GM12892 (cell line): ENCODE measurements at places on chromosomes 5 and 9.

GRCh38 chr5:150442699-150443080 lies 6.8 kb downstream of the RPS14 start:
- no peak for DNase-seq

GRCh38 chr9:124010303-124010664 lies 1.3 kb upstream of the LHX2 start:
- DNase-seq = no peak

- no peak for DNase-seq
These were observed 1.7 kb upstream of the PTGER4 start for GRCh38 chr5:40678026-40678425.

- no peak for DNase-seq
These were observed 131.6 kb upstream of the MAP3K1 start for GRCh38 chr5:56683733-56684132.

DNA sequence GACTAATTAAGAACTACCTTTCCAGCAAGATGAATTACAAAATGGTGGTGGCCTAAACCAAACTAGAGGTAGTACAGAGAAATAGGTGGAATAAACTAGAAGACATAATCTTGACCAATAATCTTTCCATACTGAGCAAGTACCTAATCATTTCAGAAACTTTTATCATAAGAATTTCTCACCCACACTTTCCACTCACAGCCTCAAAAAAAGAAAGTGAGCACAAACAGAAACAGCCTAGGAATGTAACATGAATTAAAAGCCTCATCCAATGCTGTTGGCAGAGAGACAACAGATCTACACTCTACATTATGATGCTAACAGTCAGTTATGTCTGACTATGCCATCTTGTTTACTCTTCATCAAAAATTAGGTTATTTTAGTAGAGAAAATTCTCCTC lies 1.3 kb downstream of the RNF38 start:
- DNase-seq = no peak

DNA sequence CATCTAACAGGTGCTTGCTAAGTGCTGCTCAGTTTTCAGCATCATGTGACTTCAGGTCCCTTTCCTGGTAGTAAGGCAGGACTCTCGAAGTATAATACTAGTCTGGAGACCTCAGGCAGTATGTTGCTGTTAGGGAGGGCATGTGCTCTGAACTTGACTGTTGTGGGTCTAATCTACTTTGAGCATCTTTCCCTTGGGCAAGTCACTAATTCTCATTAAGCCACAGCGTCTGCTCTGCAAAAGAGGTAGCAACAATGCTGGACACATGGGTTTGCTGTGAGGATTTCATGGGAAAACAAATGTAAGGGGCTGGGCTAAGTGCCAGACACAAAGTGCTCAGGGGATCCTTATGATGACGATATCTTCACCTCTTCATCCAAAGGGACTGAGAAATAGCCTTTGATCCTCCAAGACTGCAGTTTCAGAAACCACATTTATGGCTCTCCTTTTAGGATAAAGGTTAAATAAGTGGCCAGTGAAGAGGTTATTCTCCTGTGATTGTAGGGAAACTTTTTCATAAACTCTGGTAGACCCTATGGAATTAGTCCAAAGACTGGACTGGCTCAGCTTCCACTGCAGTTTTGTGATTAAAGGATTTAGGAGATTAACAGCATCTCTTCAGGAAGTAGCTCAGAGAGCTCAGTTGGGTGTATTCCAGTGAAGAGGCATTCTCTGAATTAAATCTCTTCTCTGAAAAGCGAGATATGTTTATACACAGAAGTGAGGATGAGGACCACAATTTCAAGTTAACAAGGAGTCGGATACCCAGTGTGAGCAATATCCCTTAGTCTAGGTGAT lies 216.6 kb downstream of the SGCD start:
- DNase-seq = no peak

GRCh38 chr5:16179936-16180788 lies 571 bp upstream of the MARCHF11 start:
- no peak for DNase-seq

- DNase-seq = no peak
These were observed 236.1 kb downstream of the PAPPA start for GRCh38 chr9:116389541-116390302.

DNA sequence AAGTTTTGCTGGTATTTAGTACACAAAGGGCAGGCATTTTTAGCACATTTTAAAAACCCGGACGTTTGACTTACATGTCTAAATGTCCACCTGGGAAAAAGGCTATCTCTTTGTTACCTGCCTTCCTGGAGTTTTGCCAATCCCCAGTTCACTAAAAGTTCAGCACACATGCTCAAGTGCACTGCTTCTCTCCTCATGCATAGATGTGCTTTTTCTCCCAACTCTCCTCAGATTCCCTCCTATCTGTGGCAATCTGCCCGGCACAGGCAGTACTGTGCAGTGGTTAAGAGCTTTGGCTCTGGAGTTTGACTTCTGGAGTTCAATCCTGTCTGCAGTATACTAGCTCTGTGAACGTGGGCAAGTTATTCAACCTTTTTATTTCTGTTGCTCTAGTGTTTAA lies 8.3 kb upstream of the CCNO start:
- DNase-seq = no peak

DNA sequence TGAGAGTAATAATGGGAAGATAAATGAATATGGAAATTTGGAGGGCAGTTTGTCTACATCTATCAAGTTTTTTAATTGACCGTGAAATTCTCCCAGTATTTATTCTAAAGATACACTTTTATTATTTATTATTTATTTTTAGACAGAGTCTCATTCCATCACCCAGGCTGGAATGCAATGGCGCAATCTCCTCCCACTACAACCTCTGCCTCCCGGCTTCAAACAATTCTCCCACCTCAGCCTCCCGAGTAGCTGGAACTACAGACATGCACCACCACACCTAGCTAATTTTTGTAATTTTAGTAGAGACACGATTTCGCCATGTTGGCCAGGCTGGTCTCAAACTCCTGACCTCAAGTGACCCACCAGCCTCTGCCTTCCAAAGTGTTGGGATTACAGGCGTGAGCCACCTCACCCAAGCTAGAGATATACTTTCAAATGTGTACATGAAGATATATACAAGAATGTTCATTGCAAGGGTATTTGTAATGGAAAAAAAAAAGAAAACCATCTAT lies 97.7 kb upstream of the SLC12A2 start:
- no peak for DNase-seq

- no peak for DNase-seq
These were observed 37.5 kb upstream of the CDKN2AIPNL start for GRCh38 chr5:134449167-134449566.

GRCh38 chr5:72659726-72660125 lies 152.5 kb upstream of the ZNF366 start:
- DNase-seq = no peak

DNA sequence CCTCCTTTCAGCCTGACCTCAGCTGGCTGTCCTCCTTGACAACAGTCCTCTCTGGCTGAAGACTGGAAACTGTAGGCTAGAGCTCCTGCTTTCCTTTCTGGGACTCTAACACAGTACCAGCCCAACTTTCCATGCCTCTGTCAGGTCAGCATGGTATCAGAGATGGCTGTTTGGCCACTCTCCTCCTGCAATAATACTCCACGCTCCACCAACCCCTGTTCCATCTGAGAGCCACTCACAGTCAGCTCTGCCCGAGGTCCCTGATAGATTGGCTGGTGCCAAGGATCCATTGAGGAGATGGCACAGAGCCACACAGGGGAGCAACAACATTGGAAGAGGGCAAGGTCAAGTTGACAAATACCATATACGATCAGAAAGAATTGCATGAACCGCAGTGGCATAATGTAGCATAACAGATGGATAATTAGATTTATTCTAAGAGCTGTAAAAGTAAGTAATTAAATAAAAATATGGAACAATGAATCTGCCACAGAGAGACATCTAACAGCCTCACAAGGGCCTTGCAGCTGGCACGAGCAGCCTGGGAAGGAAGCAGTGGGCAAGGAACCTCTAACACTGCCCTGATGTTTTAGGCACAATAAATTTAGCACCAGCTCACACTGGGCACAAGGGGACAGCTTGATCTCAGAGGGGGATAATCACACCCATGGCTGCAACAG lies 94.3 kb upstream of the LRRTM2 start:
- no peak for DNase-seq

DNA sequence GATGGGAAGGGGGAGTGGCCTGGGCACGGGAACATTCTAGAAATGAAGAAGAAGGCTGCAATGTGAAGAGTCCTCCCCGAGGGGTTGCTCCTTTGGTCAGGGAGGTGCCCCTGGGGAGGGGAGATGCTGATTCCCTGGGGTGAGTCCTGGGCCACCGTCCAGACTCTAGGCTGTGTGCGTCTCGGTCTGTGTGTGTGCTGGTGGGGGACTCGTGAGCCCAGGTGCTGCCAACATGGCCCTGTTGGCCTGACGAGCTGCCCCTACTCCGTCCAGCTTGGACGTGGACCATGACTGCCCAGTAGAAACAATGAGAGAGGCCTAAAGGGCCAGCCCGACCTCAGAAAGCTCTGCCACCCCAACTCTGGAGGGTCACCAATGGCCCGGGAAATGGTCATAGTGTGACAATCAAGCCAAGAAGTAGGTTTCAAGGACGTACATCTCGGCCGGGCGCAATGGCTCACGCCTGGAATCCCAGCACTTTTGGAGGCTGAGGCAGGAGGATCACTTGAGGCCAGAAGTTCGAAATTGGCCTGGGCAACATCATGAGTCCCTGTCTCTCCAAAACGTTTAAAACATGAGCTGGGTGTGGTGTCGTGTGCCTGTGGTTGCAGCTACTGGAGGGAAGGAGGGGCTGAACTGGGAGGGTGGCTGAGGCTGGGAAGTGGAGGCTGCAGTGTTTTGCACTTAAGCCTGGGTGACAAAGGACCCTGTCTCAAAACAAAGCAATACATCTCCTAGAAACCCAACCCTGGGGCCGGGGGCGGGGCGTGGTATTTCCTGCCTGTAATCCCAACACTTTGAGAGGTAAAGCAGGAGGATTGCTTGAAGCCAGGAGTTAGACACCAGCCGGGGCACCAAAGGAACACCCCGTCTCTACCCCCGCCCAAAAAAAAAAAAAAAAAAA lies 17.0 kb downstream of the LHX3 start:
- no peak for DNase-seq

DNA sequence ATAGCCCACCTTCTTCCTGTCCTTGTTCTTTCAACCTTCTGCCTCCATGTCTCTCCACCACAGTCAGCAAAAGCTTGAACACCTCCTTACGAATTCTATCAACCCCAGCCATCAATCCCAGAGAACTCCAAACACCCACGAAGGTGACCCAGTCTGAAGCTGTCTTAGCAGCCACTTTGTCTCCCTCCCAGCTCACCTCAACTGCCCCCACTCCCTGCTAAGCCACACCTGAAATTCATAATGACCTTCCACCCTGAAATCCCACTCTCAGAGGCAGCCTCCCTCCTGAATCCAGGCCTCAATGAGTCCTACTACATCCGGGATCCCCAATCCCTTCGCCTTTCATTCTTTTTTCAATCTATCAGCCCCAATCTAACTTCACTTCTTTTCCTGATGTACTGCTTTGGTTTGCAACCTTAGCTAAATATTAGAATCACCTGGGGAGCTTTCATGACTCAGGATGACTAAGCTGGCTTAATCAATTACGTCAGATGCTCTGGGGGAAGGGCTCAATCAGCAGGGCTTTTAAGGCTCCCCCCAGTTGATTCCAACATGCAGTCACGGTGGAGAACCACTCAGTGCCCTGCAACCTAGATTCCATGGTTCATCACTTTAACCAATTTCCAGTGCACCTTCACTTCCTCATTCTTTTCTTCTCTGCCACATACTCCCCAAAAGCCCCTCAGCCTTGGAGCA lies 32.2 kb downstream of the BHMT start:
- no peak for DNase-seq

DNA sequence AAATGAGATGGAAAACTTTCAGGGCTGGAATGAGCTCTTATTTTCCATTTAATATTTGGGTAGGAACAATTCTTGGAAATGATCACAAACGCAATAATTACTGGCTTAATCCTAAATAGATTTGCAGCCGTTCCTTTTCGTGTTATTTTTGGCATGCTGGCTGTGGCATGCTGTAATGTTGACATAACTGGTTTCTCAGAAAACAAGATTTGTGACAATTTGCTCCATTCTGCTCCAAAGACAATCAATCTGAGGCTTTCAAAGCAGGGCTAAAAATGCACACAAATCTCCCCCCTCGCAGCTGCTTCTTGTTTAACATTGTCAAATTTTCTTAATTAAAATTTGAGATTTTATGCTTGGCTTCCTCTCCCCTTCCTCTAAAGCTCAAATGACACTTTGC lies 151.2 kb downstream of the TTC39B start:
- DNase-seq = no peak

GRCh38 chr5:97111616-97112015 lies 30.8 kb downstream of the LIX1 start:
- no peak for DNase-seq

GRCh38 chr9:136577941-136578625 lies 32.2 kb upstream of the NOTCH1 start:
- no peak for DNase-seq

- no peak for DNase-seq
These were observed 175.2 kb downstream of the PSAT1 start for GRCh38 chr9:78472111-78472510.

DNA sequence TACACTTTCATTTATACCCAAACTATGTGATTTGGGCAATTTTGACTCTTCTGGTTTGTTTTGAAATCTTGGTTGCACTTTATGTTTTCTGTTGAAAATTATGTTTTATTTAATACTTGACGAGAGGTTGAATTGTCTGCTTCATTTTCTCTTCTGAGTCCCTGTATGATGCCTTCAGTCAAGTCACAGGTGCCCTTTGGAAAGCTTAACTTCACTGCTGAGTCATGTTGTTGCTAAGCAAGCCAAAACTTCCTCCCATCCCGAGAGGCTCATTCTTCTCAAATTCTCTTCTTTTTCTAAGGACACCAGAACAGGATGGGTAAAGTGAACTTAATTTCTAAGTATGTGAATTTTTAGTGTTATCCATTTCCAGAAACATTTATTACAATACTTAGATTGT lies 455.3 kb upstream of the PTGER4 start:
- no peak for DNase-seq

GRCh38 chr5:9544056-9544455 lies 1.8 kb downstream of the SEMA5A start:
- DNase-seq = no peak

DNA sequence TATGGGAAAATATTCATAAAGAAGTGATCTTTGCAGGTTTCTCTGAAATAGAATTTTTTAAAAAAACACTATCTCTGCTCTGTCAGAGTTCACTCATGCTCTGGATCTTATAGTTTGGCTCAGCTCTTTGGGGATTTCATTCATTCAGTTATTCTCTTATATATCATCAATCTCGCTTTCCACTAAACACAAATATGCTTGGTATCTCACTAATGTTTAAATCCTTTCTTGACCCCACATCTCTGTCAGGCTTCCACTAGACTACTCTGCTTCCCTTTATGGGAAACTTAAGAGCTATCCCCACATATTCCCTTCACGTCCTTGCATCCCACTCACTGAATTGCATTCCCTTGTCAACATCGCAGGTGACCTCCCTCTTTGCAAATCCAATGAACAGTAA lies 396.1 kb downstream of the ENC1 start:
- no peak for DNase-seq

GRCh38 chr9:82720515-82720914 lies 342.4 kb downstream of the RASEF start:
- no peak for DNase-seq

DNA sequence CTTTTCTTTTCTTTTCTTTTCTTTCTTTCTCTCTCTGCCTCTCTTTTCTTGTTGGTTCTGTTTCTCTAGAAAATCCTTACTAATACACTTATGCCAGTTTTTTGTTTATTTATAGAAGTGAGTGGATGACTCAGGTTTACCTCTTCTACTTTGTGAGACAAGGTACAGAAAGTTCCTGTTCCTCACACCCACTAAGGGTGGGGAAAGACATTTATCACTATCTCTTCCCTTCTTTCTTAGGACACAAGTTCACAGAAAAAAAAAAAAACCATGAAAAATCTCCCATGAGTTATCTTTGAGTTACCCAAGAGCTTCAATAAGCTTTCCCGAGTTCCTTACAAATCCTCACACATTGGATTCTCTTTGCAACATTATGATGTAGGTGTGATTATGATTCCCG lies 60.9 kb upstream of the CD180 start:
- DNase-seq = no peak
